ENCODE measurements at places on chromosomes 12 and 14. TPM values are rescaled to one million over a fixed set of nuclear protein-coding genes. Genes with fewer than 3 reads are reported as not detected.

DNA sequence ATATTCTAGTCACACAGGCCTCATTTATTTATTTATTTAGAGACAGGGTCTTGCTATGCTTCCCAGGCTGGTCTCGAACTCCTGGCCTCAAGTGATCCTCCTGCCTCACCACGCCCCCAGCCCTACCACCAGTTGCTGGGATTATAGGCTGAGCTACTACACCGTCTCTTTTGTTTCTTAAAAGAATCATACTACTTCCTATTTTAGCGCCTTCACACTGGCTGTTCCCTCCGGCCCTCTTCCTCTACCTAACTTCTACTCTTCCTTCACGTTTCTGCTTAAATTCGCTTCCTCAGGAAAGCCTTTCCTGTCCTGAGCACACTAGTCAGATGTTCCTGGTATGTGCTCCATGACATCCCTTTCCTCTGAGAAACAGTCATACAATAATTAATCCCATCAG is 6.4 kb upstream of the MRPL42 start:
- H3K4me3 ChIP-seq: no peak overlapping the region
- H3K4me1 ChIP-seq: no peaks in the 10 kb centered on the region
- no peaks in the 10 kb centered on the region for H3K36me3 ChIP-seq

GRCh38 chr12:111482462-111482861 is 76.7 kb downstream of the SH2B3 start:
- H3K4me3 ChIP-seq: no peak overlapping the region
- no peaks in the 10 kb centered on the region for H3K4me1 ChIP-seq
- no peak for DNase-seq
- peaks cover 12% of the 10 kb centered on the region for H3K36me3 ChIP-seq

- no peak overlapping the region for H3K27ac ChIP-seq
- H3K36me3 ChIP-seq: no peaks in the 10 kb centered on the region
- no peaks in the 10 kb centered on the region for H3K4me1 ChIP-seq
Measured at GRCh38 chr12:25301798-25302197, 51.1 kb upstream of the KRAS start.

DNA sequence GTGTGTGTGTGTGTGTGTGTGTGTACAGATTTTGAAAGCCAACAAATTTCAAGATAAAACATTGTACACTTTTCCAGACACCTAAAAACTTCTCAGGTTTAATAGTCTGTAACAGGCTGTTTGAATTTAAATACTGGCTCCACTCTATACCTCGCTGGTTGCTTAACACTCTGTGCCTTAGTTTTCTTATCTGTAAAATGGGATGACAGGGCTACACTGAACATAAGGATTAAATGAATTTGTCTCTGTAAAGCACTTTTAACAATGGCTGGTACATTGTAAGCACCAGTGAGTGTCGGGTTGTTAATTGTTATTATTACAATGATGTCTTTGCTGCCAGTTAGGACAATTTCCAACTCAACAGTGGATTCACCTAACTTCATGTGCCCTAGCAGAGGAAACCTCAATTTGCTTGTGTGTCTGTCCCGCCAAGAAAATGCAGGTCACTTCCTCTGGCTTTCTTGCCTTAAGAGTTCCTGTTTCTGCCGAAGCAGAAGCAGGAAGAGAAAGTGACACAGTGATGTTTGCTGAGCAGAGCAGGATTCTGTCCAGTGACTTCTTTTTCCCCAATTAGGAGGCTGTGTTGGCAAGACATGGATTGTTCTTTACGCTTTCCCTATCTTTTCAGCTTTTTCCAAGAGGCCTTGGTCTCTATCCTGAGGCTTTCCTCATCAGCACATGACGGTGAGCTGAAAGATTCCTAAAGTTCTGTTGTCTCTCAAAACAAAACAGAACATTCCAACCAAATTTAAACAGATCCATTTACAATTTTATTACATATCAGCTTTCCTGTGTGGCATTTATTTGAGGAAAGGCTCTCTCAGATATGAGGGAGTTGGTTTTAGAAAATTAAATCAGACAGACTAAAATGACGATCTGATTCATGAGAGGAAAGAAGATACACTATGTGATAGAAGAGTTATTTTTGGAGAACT is 154.1 kb upstream of the ATP2B1 start:
- peak; percentile 62 for DNase-seq
- no peaks in the 10 kb centered on the region for H3K4me1 ChIP-seq
- H3K27ac ChIP-seq: no peak overlapping the region

DNA sequence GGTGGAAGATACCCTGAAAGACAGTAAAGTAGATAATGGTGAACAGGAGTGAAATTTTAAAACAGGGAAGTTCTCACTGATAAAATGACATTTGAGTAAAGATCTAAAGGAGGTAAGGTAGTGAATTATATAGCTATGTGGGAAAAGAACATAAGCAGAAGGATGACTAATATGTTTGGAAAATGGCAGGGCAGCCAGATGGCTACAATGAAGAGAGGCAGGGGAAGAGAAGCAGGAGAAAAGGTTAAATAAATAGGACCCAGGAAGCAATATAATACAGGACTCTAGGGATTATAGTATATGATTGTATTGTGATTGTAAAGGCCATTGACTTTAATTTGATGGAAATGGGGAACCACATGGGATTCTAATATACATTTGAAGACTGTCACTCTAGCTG is 33.0 kb downstream of the SCFD1 start:
- H3K27me3 ChIP-seq: no peaks in the 10 kb centered on the region
- no peak overlapping the region for H3K4me3 ChIP-seq
- H3K27ac ChIP-seq: no peak overlapping the region

- no peak overlapping the region for H3K27ac ChIP-seq
- no peak for DNase-seq
- no peak overlapping the region for H3K4me3 ChIP-seq
- no peaks in the 10 kb centered on the region for H3K27me3 ChIP-seq
- no peaks in the 10 kb centered on the region for H3K36me3 ChIP-seq
- H3K4me1 ChIP-seq: no peaks in the 10 kb centered on the region
Measured at GRCh38 chr14:37890095-37890494, 294.7 kb downstream of the TTC6 start.

GRCh38 chr12:92363295-92364146 is 217.9 kb upstream of the BTG1 start:
- H3K36me3 ChIP-seq: no peaks in the 10 kb centered on the region
- H3K4me1 ChIP-seq: peaks cover 22% of the 10 kb centered on the region
- no peak overlapping the region for H3K27ac ChIP-seq
- H3K27me3 ChIP-seq: no peaks in the 10 kb centered on the region
- no peak overlapping the region for H3K4me3 ChIP-seq

DNA sequence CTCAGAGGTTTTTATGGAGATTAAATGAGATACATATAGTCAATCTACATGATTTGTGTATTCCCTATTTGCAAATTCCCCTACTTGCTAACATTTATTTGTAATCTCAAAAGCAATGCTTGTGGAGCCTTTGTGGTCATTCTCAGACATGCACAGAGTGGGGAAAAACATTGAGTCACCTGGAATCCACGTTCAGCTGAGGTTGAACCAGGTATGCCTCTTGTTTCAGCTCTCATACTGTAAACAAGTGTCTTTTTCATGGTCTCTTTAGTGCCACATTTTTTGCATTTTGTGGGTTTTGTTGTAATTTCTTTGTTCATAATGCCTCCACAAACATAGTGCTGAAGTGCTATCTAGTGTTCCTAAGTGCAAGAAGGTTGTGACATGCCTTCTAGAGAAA is 181.9 kb downstream of the BCAT1 start:
- H3K4me3 ChIP-seq: no peak overlapping the region
- no peaks in the 10 kb centered on the region for H3K36me3 ChIP-seq
- no peaks in the 10 kb centered on the region for H3K27me3 ChIP-seq
- H3K4me1 ChIP-seq: no peaks in the 10 kb centered on the region

GRCh38 chr14:20002319-20002718 is 356 bp downstream of the OR4Q2 start:
- no peak overlapping the region for H3K4me3 ChIP-seq
- no peak overlapping the region for H3K27ac ChIP-seq
- H3K4me1 ChIP-seq: no peaks in the 10 kb centered on the region

DNA sequence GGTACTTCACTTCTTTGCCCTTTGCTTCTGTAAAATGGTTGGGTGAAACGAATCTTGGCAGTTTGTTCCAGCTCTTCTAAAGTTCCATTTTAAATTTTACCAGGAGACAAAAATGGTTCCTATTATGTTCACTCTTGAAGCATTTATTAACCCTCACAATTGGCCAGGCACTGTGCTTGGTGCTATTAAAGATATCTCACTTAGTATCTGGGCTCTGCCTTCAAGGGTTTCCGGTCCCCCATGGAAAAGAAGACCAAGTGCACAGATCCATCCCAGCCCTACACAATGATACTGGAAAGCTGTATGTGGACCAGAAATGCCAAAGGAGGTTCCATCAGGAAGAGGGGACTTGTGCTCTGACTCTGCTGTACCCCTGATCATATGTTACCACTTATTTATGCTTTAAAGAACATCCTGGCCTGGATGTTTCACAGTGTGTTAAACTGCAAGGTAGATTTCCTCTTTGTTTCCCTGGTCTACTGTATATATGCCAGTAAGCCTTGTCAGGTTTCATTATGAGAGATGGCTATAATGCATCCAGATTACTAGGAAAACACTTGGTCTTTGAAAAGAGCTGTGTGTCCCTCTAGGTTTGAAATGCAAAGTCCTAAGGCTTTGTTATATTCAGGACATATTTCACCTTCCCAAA is 154.8 kb downstream of the PRKCH start:
- H3K27me3 ChIP-seq: no peaks in the 10 kb centered on the region
- H3K4me3 ChIP-seq: no peak overlapping the region
- no peaks in the 10 kb centered on the region for H3K36me3 ChIP-seq
- DNase-seq: no peak
- peak overlapping the region; percentile 80 for H3K27ac ChIP-seq

DNA sequence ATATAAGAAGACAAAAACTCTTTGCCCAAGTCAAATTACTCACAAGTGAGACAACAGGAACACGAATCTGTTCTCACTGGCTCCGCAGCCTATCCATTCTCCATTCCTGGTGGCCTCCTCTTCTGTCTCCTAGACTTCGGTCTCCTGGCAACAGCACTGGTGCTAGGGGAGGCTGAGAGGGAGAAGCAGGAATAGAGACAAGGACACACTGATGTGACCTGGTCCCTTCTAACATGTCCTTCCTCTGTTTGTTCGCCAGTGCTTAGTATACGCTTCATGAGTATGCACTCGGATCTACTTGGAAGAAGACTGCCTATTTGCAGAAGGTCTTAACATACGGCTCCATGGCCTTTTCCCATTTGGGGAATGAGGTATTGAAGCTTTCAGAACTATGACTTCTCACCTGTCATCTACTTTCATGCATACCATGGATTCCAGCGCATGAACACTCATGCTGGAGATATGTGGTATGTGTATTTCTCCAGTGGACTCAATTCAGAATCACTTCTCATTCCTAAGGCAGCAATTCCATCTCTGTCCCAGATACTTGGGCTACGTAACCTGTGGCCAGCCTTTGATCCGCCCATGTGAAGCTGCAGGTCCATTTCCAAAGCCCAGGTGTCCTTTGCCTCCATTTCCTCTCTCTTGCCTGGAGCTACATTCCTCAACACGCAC is 33.9 kb downstream of the BHLHE41 start:
- no peaks in the 10 kb centered on the region for H3K36me3 ChIP-seq
- no peak overlapping the region for H3K4me3 ChIP-seq
- H3K27ac ChIP-seq: no peak overlapping the region
- H3K27me3 ChIP-seq: no peaks in the 10 kb centered on the region
- no peak for DNase-seq

DNA sequence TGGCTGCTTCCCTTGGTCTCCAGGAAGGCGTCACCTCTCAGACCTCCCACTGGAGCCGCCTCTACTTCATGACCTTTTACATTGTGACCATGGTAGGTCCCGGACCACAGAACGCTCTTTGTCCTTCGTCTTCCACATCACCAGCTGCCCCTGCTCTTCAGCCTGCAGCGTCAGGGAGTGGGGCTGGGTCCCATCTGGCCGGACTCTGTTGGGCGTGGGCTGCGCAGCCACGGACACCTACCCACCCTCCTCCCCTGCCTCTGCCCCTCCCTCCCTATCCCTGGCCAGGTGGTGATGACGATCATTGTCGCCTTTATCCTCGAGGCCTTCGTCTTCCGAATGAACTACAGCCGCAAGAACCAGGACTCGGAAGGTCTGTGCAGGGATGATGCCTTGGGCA is 43.3 kb downstream of the SLC8B1 start:
- peaks cover 60% of the 10 kb centered on the region for H3K36me3 ChIP-seq
- no peak overlapping the region for H3K27ac ChIP-seq
- no peaks in the 10 kb centered on the region for H3K4me1 ChIP-seq
- no peak overlapping the region for H3K4me3 ChIP-seq

- no peak overlapping the region for H3K27ac ChIP-seq
- H3K4me1 ChIP-seq: peaks cover 6% of the 10 kb centered on the region
- H3K27me3 ChIP-seq: no peaks in the 10 kb centered on the region
- no peak for DNase-seq
- H3K36me3 ChIP-seq: no peaks in the 10 kb centered on the region
Measured at GRCh38 chr14:61466905-61467280, 145.5 kb downstream of the PRKCH start.

GRCh38 chr14:105205673-105206208 is 24.6 kb upstream of the NUDT14 start:
- DNase-seq: no peak
- no peaks in the 10 kb centered on the region for H3K27me3 ChIP-seq
- peak overlapping the region; percentile 56 for H3K27ac ChIP-seq
- H3K4me1 ChIP-seq: peaks cover 49% of the 10 kb centered on the region
- no peaks in the 10 kb centered on the region for H3K36me3 ChIP-seq

DNA sequence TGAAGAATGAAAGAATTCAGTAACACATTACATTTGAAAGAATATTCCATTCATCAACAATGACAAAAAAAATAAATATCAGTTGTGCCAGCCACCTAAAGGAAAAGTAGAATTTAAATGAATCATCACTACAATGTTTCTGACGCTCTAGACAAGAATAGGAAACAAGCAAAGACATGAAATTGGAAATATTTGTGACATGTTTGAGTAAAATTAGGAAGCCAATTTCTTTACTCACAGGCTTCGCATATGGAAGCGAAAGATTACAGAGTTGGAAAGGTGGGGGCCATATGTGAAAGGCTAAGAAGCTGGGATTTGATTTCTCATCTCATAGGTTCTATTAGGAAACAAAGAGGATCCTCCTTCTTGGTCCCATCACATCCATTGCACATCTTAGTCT is 279.0 kb downstream of the IPO8 start:
- no peak overlapping the region for H3K4me3 ChIP-seq
- no peak overlapping the region for H3K27ac ChIP-seq
- H3K4me1 ChIP-seq: no peaks in the 10 kb centered on the region
- no peak for DNase-seq
- H3K36me3 ChIP-seq: no peaks in the 10 kb centered on the region

The CCDC177 gene
- total RNA-seq: not detected

The TPH2 gene
- total RNA-seq: not detected

The NEK9 gene
- 26.4 TPM for total RNA-seq

The IAPP gene
- total RNA-seq: 3.6 TPM

The PLA2G1B gene
- 6,971 TPM for total RNA-seq

The ZNF385A gene
- total RNA-seq: 7.3 TPM

The SERPINA10 gene
- not detected for total RNA-seq

The MYF6 gene
- not detected for total RNA-seq

The ANO4 gene
- not detected for total RNA-seq

The PZP gene
- not detected for total RNA-seq

The SDR9C7 gene
- not detected for total RNA-seq

The BDKRB2 gene
- 11.4 TPM for total RNA-seq

The BCL11B gene
- total RNA-seq: not detected

The TDRD9 gene
- 4.7 TPM for total RNA-seq
